T-helper 2 cell (primary cell): ENCODE measurements at places on chromosomes 5 and 9.

GRCh38 chr9:134384811-134385479 is 58.7 kb downstream of the RXRA start:
- DNase-seq: no peak

DNA sequence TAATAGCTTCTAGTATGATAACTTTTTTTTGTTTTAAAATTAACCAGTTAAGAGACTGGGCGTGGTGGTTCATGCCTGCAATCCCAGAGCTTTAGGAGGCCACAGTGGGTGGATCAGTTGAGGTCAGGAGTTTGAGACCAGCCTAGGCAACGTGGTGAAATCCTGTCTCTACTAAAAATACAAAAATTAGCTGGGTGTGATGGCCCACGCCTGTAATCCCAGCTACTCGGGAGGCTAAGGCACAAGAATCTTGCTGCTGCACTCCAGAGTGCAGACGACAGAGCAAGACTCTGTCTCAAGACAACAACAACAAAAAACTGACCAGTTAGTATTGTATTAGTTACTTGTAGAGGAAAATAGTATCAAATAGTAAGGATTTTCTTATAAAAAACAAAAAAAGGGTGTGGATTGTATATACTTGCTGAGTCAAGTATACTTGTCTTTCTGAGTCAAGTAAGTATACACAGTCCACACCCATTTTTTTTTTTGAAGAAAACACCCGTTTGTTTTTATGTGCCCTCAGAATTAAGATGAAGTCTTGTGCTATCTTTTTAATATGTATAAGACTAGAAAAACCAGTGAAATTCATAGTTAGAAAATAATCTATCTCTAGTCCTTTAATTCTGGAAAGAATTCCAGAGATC is 25.3 kb downstream of the UBAP1 start:
- DNase-seq: no peak

- DNase-seq: no peak
Measured at GRCh38 chr5:74251141-74252035, 389.1 kb downstream of the ENC1 start.

DNA sequence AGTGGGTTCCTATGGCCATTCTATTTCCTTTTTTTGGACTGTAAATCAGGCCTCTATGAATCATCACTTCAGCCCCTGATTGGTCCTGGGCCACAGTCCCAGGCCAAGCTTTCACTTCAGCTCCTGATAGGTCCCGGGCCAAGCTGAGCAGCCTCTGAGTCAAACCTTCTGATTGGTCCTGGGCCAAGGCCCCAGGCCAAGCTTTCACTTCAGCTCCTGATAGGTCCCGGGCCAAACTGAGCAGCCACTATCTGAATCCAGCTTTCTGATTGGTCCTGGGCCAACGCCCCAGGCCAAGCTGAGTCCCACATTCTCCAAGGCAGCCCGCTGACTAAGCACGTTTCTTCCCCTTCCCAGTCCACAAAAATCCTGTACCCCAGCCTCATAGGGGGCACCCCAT is 1972.9 kb upstream of the ACO1 start:
- DNase-seq: no peak

DNA sequence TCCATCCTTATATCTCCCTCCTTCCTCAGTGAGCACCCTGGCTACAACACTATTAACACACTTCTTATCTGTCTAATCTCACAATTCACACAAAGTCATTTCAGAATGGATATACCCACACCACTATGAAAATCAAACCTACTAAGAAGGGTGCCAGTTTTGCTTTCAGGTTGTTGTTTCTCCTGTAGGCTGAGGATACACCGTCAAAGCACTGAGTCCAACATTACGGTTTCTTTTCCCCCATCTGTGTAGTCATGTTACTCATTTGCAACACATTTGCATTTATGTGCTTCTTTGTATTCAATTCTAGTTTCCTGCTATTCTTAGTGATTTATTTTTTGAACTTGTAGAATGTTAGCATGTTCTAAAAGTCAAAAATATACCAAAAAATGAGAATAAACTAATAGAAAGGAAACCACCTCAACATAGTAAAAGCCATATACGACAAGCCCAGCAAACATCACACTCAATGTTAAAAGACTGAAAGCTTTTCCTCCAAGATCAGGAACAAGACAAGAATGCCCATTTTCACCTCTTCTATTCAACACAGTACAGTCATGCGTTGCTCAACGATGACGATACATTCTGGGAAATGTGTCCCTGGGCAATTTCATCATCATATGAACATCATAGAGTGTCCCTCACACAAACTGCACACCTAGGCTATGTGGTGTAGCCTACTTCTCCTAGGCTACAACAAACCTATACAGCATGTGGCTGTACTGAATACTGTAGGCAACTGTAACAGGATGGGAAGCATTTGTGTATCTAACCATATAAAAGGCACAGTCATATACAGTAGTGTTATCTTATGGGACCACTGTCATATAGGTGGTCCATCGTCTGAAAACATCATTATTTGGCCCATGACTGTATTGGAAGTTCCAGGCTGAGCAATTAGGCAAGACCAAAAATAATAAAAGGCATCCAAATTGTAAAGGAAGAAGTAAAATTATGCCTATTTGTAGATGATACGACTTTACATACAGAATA is 6.3 kb downstream of the ROR2 start:
- no peak for DNase-seq

- no peak for DNase-seq
Measured at GRCh38 chr9:95513711-95514110, 3.1 kb downstream of the PTCH1 start.

- no peak for DNase-seq
Measured at GRCh38 chr5:129454461-129454860, 5.6 kb upstream of the ADAMTS19 start.

- DNase-seq: no peak
Measured at GRCh38 chr5:169753795-169754194, 116.7 kb downstream of the DOCK2 start.

GRCh38 chr5:57176350-57176857 is 2.5 kb downstream of the GPBP1 start:
- no peak for DNase-seq

GRCh38 chr5:178524093-178524882 is 65.9 kb downstream of the COL23A1 start:
- no peak for DNase-seq

GRCh38 chr5:58460002-58460731 is at the start of gene PLK2:
Gene PLK2, minus strand, starts transcription at chr5:58460086. Its CDS starts 127 bp downstream, at chr5:58459959.
- DNase-seq: peak; percentile 81

- no peak for DNase-seq
Measured at GRCh38 chr5:166909926-166910325, 1381.5 kb upstream of the WWC1 start.

DNA sequence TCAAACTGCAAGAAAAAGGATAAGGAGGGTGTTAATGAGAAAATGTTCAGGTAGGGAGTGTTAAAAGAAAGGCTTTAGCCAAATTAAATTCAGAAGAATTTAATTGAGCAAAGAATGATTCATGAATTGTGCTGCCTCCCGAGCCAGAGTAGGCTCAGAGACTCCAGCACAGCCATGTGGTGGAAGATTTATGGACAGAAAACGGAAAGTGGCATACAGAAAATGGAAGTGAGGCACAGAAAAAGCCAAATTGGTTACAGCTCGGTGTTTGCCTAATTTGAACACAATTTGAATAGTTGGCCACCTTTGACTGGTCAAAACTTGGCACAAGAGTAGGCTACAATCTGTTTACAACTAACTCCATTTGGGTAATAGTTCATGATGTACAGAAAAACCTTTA is 9.6 kb upstream of the SLC30A5 start:
- no peak for DNase-seq

- DNase-seq: no peak
Measured at GRCh38 chr5:178476531-178476930, 113.7 kb downstream of the COL23A1 start.

- no peak for DNase-seq
Measured at GRCh38 chr5:111060169-111060568, 11.3 kb upstream of the TSLP start.

GRCh38 chr5:127885176-127885575 is 182.0 kb downstream of the CCDC192 start:
- no peak for DNase-seq

DNA sequence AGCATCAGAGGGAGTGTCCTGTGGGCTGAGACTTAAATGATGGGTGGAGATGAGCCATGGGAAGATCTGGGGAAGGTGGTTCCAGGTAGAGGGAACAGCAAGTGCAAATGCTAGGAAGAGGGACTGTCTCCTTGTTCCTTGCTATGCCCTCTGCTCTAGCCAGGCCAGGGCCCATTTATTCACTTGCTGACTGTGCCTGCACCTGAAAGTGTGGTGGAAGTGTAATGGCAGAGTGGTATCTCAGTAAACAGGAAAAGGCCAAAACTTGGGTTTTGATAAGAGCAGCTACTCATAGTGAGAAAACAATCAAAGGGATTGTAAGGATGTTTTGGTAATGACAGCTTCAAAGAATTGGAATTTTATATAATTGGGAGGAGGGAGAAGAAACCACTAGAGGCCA is 32.4 kb downstream of the TLE4 start:
- no peak for DNase-seq

DNA sequence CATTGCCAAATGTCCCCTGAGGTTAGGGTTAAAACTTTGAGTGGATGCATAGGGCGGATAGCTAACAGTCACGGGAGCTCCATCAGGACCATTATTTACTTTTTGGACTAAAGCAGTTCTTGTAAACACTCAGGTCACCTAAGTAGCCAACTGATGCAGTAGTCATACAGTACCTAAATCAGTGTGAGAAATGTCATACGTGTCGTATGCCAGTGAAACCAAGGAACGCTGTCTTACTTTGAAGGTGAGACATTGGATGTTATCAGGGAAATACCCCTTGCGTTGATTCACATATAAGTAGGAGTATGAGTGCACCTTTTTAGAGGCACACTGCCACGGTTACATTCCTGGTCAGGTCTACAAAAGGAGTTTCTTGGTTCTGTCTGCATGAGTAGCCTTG is 101.9 kb downstream of the LNPEP start:
- DNase-seq: no peak

GRCh38 chr5:161372682-161373344 is 173.7 kb downstream of the GABRB2 start:
- DNase-seq: no peak

GRCh38 chr5:38613490-38613889 is 57.0 kb upstream of the LIFR start:
- DNase-seq: no peak

DNA sequence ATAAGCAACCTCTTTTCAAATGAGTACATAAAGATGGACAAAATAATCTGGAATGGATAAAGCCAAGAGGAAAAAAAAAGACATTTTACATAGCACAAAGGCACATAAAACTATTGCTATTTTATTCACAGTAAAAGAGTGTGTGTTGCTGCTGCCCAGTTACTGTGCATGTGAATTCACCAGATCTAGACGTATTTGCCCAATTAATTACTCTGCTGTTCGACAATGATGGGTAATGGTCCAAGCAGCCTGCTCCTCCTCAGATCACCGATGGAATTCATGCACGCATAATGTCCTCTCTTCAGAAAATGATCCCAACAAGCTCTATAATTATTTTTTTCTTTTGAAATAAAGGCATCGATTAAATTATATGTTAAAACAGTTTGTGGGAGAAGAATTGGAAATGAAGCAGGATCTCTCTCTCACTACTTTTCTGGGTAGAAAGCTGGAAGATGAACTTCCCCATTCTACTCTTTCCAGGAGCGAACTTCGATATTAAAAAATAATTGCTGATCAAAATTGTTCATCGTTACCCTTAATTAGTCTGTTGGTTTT is 357.4 kb upstream of the CCNH start:
- no peak for DNase-seq

DNA sequence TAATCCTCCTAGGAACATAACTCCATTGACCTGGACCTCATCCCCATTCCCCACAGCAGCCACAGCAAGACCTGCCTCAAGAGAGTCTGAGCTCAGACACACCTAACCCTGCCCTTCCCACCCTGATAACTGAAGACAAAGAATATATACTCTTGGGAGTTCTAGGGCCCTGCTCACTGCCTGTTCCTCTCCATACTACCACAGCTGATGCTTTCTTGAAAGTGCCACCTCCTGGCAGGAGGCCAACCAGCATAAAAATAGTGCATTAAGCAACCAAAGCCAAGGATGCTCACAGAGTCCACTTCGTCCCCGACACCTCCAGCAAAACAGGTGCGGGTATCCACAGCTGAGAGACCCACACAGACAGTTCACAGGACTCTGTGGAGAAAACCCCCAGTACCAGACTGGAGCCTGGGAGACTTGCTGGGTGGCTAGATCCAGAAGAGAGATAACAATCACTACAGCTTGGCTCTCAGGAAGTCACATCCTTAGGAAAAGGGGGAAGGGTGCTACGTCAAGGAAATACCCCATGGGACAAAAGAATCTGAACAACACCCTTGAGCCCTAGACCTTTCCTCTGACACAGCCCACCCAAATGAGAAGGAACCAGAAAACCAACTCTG is 23.5 kb downstream of the FAM114A2 start:
- DNase-seq: no peak

DNA sequence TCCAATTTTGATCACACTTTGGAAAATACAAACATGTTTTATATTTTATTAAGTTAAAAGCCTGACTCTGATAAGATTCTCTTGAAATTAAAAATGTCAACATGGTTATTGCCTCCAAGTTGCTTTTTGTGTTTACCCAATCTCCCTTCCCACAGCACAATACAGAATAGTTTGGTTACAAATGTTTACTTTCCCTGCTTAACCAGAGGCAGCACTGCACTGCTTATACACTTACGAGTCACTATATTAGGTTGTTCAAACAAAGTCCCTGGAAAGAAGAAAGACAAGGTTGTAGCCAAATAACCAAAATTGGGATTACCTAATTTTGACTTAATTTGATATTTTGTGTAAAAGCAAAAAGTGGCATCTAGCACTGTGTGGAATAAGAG is 25.9 kb downstream of the SRFBP1 start:
- no peak for DNase-seq

GRCh38 chr5:112232667-112233066 is 186.4 kb downstream of the EPB41L4A start:
- no peak for DNase-seq

GRCh38 chr9:110129425-110129824 is 78.5 kb downstream of the C9orf152 start:
- no peak for DNase-seq

DNA sequence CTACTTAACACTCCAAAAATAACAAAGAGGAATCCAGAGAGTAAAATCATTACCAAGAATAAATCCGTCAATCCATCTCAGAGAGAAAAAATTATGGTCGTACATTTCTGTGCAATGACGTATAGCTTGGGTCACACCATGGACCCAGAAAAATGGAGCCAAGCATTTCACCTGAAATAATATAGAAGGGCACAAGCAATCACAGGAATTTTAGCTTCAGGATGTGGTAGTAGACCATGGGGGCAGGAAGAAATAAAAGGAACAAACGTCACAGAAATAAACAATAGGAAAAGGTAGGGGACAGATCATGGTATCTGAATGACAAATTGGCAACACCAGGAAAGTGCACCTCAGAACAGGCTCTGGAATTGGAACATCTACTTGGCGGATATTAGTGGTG is 231.0 kb downstream of the PLK2 start:
- no peak for DNase-seq

DNA sequence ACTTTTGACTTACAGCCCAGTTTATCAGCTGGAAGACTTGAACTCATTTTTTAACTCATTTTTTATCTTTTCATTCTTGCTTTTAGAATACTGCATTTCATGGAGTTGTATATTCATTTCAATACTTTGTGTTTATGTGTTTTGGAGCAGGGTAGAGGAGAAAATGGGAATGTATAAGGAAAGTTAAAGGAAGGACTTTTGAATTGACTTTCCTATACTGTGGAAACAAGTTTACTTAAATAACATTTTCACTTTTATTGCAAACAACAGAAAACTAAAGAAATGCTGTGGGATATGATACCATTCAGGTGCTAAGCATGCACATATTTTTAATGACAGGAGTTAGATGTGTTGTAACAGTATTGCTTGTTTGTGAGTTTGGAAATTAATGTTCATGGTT is 11.7 kb downstream of the NIPBL start:
- DNase-seq: no peak
